Caco-2 (cell line): ENCODE measurements at places on chromosomes 7 and 10.

- DNase-seq = no peak
Observed at GRCh38 chr7:42739638-42740037, 172.2 kb downstream of the C7orf25 start.

DNA sequence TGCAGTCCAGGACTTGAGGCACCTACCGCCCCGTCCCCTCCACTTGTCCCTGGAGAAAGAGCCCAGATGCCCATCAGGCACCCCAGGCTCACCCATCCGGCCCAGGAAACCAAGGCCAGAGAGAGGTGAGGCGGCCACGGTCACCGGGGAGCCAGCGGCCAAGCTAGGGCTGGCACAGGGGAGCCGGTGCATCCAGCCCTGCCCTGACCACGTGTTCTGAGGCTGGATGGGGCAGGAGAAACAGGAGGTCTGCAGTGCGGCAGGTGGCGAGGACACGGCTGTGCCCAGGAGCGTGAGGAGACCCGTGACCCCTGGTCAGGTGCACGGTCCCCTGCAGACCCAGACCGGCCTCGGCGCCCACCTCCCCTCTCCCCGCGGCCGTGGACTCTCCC lies 27.6 kb downstream of the UNCX start:
- no peak for DNase-seq

DNA sequence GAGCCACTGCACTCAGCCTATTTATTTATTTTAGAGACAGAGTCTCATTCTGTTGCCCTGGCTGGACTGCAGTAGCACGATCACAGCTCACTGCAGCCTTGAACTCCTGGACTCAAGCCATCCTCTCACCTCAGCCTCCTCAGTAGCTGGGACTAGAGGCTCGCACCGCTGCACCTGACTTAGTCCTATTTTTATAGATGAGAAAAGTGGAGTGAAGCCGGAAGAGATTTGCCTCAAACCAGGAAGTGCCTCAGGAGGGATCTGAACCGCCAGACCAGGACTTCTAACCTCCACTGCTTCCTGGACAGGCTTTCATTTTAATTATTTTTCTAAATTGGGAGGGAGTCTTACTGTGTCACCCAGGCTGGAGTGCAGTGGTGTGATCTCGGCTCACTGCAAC lies 17.5 kb upstream of the CLIP2 start:
- no peak for DNase-seq

DNA sequence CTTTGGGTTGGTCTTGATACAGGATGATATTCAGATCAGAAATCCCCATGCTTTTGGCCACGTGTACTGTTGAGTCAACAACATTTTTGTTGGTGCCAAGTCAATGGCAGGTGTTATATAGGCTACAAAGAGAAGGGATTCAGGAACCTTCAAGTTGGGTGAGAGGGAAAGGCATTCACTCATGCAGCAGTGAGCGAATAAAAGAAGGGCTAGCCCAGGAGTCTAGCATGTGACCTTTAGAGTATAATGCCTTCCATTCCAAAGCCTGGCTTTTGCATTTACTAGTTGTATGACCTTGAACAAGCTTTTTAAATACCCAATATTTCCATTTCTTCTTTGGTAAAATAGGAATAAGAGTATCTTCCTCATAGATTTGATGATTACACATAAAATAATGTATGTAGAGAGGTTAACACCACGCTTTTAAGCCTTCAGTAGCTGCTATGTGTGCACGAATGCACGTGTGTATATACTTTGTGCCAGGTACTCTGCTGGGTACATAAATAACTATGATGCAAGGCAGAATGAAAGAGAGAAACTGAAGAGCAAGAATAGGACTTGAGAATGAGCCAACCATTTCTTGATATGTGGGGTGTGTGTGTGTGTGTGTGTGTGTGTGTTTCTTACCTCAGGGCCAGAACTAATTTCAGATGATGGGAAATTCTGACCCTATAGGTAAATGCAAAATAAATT lies 163.6 kb downstream of the PDE1C start:
- no peak for DNase-seq

GRCh38 chr7:105279688-105280007 lies 109.1 kb downstream of the SRPK2 start:
- no peak for DNase-seq
